Bronchus fibroblast of lung (primary cell): ENCODE measurements at places on chromosomes 5 and 9. TPM values are rescaled to one million over a fixed set of nuclear protein-coding genes. Genes with fewer than 3 reads are reported as not detected.

Gene ACOT12
- 0.84 and 1.2 TPM in 2 replicates for total RNA-seq

Gene PCDHB3
- 0.15 and 0.17 TPM in 2 replicates for total RNA-seq

Gene KLHL3
- total RNA-seq: 0.67 and 1.0 TPM in 2 replicates

Gene GPR151
- not detected in 2 replicates for total RNA-seq

Gene OR2S2
- not detected in 2 replicates for total RNA-seq

Gene BHMT
- total RNA-seq: not detected in 2 replicates

Gene ANKDD1B
- total RNA-seq: 0.15 TPM in 1 of 2 replicates, not detected in the other

Gene FAT2
- total RNA-seq: not detected in 2 replicates

Gene KCNMB1
- not detected in 2 replicates for total RNA-seq

Gene UBAP1
- 22.9 and 25.9 TPM in 2 replicates for total RNA-seq

Gene SOHLH1
- total RNA-seq: not detected in 2 replicates

Gene CTXN3
- not detected in 2 replicates for total RNA-seq

Gene PCDHA12
- total RNA-seq: not detected in 2 replicates

Gene CSF1R
- 0.89 TPM in 1 of 2 replicates, not detected in the other for total RNA-seq

Gene PCDHA7
- total RNA-seq: 0.15 TPM in 1 of 2 replicates, not detected in the other

Gene HINT1
- total RNA-seq: 230 and 244 TPM in 2 replicates

Gene RXRA
- 21.4 and 23.5 TPM in 2 replicates for total RNA-seq

Gene SPATA31D4
- not detected in 2 replicates for total RNA-seq

Gene PPIP5K2
- total RNA-seq: 24.8 and 27.6 TPM in 2 replicates

Gene MAP3K1
- total RNA-seq: 4.3 and 5.2 TPM in 2 replicates

Gene PCA3
- not detected in 2 replicates for total RNA-seq

Gene LVRN
- under 0.01 TPM in 2 replicates for total RNA-seq
